ENCODE measurements at places on chromosomes 13 and 19. TPM values are rescaled to one million over a fixed set of nuclear protein-coding genes. Genes with fewer than 3 reads are reported as not detected.

The C2CD4C gene
- 5.9 TPM for total RNA-seq

The TNNI3 gene
- total RNA-seq = not detected

The LGALS4 gene
- not detected for total RNA-seq

The ACER1 gene
- not detected for total RNA-seq

The AMH gene
- total RNA-seq = 1.5 TPM

The ADAMTSL5 gene
- total RNA-seq = 0.19 TPM

The PLIN5 gene
- total RNA-seq = 11.7 TPM

The FCER2 gene
- total RNA-seq = not detected

The SHKBP1 gene
- 27.7 TPM for total RNA-seq

The ENOX1 gene
- 0.23 TPM for total RNA-seq

The PRR22 gene
- 0.51 TPM for total RNA-seq
